ENCODE measurements at places on chromosomes 7 and 10.

DNA sequence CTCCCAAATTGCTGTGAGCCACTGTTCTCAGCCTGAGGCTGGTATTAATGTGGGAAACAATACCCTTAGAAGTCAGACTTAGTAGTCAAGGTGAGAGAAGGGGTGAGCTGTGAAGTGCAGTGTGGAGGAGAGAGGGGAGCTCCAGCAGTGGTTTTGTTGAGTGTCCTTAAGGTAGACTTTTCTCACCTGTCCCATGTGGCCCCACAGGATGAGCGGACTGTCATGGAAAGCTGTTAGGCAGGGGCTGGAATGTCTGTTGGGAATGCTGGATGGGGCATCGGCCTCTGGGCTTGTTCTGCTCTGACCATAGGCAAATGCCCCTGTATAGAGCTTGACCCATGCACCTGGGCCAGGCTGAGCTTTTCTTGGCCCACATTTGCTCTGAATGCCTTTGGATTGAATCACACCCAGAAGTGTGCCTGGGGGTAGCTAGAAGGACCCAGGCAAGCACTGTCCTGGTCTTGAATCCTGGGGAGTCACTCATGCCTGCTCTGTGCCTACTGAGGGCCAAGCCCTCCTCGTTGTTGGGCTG, 36.3 kb upstream of the SH2D4B start:
- no peak for DNase-seq

- DNase-seq: peak; percentile 9
Measured at GRCh38 chr7:18638594-18639452, 143.3 kb downstream of the HDAC9 start.

DNA sequence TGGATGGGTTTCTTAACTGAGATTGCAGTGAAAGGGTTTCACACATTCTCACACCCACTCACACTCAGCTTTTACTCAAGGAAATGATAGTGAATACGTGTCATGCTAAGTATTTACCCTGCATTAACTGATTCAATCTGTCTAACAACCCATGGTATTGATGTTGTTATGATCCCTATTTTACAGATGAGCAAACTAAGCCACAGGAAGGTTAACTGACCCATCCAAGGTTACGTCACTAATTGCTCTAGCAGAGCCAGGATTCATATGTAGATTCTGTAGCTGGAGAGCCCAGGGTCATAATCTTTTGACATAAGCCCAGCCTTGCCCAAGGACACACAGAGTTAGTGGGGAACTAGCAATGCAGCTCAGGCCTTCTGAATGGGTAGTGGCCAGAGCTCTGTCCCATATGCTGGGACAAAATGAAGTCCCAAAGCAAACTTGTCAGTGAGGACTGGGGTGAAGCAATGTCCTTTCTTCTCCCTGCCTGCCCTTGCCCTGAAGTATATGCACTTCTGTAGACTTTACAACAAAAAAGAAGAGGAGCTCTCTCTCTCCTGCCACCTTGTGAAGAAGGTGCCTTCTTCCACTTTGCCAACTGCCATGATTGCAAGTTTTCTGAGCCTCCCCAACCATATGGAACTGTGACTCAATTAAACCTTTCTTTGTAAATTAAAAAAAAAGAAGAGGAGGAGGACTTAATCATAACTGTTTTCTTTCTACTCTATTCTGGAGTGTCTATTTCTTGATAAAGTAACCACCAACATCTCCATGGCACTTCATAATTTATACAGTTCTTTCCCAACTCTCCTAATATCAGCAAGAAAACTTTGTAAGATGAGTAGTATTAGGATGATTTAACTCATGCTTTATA, 4.9 kb upstream of the CYP3A7 start:
- no peak for DNase-seq

DNA sequence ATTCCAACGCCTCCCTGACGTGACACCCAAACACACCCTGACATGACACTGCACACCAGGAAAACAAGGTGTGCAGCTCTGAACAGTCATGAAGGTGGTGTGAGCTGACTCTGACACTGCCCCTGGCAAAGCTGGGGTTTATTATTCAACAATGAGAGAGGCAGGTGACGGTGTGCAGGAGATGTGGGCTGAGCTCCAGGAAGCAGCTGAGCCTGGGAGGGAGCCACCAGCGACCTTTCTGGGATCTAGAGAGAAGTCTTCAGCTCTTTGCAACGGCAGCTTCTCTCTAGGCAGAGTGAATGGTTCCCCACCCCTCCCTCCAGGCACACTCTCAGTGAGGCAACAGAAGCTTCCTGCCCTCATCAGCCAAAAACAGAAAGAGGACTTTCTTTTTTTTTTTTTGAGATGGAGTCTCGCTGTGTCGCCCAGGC, 65.6 kb downstream of the SH3PXD2A start:
- DNase-seq: no peak

- DNase-seq: no peak
Measured at GRCh38 chr10:87642988-87643387, 16.7 kb upstream of the PAPSS2 start.

GRCh38 chr10:24214762-24215161, 5.8 kb downstream of the KIAA1217 start:
- no peak for DNase-seq

GRCh38 chr7:101718363-101719122, 89.4 kb upstream of the MYL10 start:
- DNase-seq: no peak

DNA sequence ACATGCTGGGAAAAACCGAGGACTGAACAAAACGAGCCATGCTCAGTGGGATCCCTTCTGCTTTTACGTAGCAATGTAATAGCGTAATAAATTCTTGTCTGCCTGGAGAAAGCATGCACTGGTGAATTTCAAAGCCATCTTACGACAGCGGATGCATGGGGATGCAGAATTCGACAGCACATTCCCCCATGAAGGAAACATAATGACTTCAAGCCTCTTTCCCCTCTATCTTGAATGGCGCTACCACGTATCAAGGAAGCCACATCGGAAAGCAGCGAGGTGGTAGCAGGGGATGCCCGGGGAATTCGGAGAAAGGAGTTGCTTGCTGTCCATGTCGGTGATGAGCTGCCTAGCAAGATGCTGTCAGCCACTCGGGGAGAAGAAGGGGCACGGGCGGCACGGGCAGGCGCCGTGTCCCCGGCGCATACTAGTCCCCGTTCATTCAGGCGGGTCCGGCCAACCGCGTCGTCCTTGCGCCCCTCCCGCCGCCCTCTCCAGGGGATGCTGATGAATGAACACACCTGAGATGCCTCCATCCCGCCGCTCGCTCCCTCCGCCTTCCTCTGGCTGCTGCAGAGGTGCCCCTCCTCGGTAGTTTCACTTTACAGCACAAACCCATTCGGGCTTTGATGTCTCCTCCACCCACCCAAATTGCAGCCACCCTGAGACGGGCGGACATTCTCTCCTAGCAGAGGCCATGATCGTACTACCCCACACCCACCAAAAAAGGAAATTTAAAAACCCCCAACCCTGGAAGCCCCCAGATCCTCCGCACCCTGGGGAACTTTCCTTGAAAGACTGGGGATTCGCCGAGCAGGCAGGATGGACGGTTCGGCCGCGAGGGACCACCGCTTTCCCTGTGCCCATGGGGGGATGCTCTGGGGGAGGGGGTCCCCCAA, 644 bp downstream of the SORBS1 start:
- DNase-seq: peak; percentile 26

GRCh38 chr10:61063034-61063433, 119.0 kb upstream of the RHOBTB1 start:
- no peak for DNase-seq

GRCh38 chr7:33556472-33556871, 348.9 kb upstream of the BMPER start:
- DNase-seq: no peak

- no peak for DNase-seq
Measured at GRCh38 chr7:149261316-149261828, 624 bp upstream of the ZNF783 start.

GRCh38 chr7:118288098-118288497, 63.6 kb downstream of the ANKRD7 start:
- DNase-seq: no peak

- no peak for DNase-seq
Measured at GRCh38 chr7:158386866-158387545, 200.6 kb downstream of the PTPRN2 start.

DNA sequence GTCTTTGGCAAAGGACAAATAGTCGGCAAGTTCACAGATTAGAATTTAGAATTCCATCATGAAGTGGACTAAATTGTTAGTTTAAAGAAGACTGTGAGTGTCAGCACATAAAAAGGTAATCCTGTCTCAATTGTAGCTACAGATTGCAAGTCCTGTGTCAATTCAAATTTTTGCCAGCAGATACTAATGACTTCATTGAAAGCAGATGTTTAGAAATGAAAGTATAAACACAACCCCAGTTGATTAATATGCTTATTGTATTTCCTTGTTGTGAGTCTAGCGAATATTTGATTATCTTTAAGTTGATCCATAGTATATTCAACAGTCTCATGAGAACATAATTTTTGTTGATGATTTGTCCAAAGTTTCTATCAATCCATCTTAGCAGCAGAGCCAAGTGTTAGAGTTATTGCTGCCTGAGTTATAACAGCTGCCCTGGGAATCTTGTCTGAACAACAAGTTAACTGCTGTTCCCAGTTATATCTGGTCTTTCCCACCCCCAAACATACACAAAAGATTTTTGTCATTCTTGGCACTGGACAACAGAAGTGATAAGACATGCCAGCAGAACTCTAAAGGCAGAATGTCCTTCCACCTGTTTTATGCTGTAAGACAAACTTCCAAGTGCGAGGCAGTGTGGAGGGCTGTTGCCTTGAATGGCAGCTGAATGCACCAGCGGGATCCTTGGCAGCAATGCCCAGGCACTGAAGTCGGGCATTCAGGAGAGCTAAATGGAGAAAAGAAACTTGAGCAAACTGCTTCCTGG, 21.3 kb upstream of the HERPUD2 start:
- DNase-seq: no peak

- DNase-seq: no peak
Measured at GRCh38 chr10:128463991-128464760, 338.0 kb upstream of the MKI67 start.

GRCh38 chr7:147418966-147419365, 1171.6 kb upstream of the C7orf33 start:
- no peak for DNase-seq

- DNase-seq: no peak
Measured at GRCh38 chr7:25444991-25445390, 216.7 kb upstream of the NPVF start.

- no peak for DNase-seq
Measured at GRCh38 chr7:87615197-87615596, 13.0 kb upstream of the RUNDC3B start.

GRCh38 chr10:6171881-6172695, 30.6 kb upstream of the PFKFB3 start:
- peak; percentile 20 for DNase-seq

DNA sequence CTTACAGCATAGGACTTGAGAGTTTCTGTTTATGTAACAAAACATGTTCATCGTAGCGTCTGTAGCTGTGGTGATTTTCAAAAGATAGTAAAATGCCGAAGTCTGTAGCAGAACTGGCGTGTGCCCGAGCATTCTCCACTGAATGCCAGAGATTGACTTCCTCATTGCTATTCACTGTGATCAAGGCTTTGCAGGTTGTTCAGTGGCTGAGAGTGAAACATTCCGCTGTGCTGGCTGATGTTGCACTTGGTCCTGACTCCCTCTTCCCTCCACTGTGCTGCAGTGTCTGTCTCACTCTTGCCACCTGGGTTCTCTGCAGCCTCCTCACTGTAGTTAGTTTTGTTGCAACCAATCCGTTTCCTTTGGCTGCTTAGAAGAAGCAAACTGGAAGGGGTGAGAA, 37.6 kb downstream of the FHIP2A start:
- DNase-seq: no peak

GRCh38 chr10:35600193-35600592, 4.9 kb upstream of the GJD4 start:
- DNase-seq: no peak

- DNase-seq: no peak
Measured at GRCh38 chr7:24406053-24406788, 122.2 kb downstream of the NPY start.

DNA sequence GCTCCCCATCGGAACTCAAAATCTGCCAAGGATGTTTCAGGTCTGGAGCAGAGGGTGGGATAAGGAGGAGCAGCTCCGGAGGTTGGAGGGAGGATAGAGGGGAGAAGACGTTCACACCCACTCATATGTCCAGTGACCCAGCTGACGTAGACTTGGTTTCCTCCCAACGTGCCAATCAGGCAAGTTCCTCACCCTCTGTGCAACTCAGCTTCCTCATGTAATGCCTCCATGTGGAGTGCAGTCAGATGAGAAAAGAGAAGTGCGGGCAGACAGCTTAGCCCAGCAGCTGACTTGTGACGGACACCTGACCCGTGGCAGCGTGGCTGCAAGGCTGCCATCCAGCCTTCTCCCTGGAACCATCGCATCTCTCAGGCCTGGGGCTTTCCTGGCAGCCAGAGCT, 86.8 kb downstream of the NPTX2 start:
- no peak for DNase-seq

DNA sequence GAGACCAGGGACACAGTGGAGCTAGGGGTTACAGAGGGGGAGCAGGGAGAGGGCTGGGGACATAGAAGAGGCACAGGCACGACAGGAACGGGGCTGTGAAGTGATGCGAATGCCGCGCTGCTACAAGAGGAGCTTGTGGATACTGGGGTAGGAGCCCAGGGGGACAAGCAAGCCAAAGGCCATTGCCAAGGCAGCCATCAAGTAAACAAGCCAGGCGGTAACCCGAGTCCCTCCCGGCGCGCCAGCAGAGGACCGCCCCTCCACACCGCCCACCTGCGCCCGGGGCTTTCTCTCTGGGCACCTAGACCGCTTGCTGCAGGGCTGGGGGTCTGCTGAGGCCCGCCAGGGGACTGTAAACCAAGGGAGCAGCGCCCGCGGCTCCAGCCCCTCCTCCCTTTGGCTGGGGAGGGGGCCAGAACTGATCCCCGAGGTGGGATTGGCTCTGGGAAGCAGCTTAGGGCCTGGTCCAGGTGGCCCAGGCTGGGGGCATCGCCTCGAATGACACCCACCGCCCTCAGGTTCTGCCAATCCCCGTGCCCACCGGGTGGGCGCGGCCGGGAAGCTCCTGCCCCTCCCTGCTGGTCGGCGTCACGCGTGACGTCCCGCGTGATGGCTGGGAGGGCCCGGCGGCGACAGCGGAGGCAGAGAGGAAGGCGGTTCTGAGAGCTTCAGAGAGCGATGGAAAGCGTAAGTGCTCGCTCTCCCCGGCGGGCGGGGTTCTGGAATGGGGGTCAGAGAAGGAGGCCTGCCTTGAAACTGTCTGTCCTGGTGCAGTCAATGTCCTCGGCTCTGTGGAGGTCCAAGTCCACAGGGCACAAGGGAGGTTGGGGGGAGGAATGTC, 982 bp downstream of the SFXN3 start:
- DNase-seq: peak; percentile 75

DNA sequence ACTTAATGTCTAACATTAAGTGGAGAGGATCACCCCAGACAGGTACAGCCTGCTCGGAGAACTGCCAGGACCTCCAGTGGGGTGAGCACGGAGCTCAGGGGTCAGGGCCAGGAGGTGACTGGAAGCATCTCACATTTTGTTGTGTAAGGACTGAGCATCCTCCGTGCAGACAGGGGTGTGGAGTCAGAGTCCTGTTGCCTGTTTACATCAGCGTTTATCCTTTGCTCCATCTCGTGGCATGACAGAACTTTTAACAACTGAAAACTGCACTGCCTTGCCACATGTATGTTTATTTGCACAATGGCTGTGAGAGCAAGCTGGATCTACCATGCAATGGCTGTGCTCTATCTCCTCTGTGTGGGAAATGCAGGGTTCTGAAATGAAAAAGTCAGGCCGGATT, 175.4 kb upstream of the AKR1E2 start:
- DNase-seq: no peak

Data from stimulated activated naive CD4-positive, alpha-beta T cell treated with Interleukin-2 at 50 U/mL for 16 hours (primary cell).